NCI-H2081 treated with DMSO at 0.1 percent for 48 hours (cell line): ENCODE measurements at places on chromosomes 1 and 21.

DNA sequence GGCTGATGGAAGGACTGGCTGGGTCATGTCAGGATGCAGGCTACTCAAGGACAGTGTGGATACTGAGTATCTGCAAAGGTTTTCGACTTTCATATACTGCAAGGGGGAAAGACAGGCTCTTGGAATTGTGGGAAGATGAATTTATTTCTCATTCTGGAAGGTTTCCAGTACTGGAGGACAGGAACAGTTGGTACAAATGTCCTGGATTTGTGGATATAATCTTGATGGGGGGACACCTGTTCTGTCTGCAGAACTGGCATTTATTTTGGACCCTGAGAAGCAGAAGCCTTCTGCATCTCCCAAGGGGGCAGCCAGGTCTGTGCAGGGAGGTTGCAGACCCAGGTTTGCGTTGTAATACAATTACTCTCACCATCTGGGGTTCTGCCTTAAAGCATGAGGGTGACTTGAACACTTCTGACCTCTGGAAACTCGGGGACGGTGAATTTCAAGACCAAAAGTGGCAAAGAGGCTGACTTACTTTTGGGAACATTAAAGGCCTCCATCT is 65.8 kb downstream of the NOS1AP start:
- DNase-seq, result no peak

- DNase-seq, result no peak
Observed at GRCh38 chr1:203649999-203650836, 23.6 kb downstream of the ATP2B4 start.

DNA sequence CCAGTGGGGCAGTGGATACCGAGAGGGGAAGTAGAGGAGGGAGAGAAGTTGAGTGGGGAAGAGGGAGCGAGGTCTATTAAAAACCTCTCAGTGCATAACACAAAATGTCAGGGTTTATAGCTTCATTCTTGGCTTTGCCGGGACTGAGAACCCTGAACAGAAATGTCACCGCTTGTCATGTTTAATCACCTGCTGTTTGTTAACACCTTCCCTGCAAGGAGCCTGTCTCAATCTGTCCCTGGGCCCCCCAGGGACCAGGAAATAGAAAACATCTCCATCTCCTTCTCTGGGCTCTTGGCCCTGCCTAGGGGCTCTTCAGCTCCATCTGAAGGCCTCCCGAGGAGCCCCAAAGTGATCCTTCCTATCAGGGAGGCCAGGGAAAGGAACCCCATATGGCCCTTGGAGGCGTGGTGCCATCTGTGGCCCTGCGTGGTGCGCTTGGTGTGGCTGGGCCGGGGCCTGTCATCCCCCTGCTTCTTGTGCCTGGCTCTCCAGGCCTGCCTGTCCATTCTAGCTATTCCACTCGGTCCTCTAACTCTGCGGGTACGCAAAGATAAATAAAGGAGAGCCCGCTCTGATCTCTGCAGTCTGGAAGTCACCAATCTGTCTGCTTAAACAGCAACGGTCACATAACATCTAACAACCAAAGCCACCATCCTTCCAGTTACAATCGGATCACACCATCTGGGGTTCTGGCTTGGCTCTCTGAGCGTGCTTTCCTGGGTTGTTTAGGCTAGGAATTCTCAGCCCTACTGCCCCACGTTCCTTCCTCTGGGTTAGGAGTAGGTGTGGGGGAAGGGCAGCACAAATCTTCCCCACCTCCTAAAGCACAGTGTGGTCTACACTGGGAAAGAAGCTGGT is 113.8 kb downstream of the CASZ1 start:
- no peak for DNase-seq

GRCh38 chr21:24881506-24881905 is 725.8 kb downstream of the MRPL39 start:
- DNase-seq, result no peak

- DNase-seq, result no peak
Observed at GRCh38 chr1:236066828-236067386, 2.0 kb upstream of the NID1 start.
